ENCODE measurements at places on chromosomes 11 and 22.

- no peak for DNase-seq
Measured at GRCh38 chr11:10387206-10388083, 67.6 kb upstream of the AMPD3 start.

DNA sequence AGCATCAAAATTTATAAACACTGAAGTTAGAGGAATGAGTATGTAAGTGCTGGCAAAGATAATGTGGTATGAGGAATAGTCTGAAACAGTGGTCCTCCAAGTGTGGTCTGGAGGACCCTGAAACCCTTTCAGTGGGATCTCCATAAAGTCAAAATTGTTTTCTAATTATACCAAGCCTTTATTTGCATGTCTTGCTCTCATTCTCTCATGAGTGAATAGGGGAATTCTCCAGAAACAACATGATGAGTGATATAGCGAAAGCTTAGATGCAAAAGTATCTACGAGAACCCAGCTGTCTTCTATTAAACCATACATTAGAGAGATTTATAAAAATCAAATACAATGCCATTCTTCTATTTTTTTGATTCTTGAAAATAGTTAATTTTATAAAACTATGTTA lies 145.0 kb upstream of the RAG2 start:
- no peak for DNase-seq

DNA sequence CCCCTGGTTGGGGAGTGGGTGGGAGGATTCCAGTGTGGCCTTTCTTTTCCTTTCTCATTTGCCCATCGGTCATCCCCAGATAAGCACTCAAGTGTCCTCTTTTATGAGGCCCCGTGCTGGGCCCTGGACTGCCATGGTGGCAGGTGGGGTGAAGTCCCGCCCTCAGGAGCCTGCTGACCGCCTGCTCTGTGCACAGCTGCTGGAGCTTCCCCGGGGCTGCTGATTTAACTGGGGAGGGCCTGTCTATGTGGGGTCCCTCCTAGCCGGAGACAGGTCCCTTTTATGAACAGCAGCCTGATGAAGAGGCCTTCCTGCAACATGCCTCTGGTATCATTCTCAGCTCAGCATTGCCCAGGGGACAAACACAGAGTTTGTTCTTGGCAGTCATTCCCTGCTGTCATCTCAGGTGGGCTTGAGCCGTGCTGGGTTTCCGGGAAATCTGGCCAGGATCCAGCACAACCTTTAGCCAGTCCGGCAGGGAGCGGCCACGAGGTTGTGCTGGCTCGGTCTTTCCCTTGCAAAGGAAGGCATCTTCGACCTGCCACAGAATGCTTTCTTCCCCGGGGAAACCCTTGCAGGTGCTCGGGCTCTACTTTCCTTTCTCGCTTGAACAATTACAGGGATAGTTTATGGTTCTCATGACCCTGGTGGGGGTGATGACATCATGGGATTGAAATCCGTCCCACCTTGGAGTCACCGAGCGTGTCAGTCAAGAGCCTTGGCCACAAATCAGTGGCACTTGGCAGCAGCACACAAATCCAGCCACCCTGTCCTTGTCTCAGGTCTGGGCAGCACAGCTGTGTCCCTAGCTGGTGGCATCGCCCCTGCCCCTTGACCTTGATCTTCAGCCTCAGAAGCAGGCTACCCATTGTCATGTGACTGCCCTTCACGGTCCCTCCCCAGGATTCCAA lies 20.1 kb downstream of the ST14 start:
- no peak for DNase-seq

DNA sequence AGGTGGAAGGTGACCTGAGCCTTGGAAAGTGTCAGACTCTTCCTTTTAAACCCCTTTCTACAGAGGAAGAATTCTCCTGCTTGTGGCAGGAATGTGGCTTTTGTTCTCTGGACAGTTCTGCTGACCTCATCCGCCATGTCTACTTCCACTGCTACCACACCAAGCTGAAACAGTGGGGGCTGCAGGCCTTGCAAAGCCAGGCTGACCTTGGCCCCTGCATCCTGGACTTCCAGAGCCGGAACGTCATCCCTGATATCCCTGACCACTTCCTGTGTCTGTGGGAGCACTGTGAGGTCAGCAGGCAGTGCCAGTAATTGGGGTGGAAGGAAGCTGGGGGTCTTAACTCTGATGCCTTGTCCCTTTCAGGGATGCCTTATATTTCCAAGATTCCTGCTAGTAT lies 9.3 kb downstream of the HINFP start:
- no peak for DNase-seq

GRCh38 chr11:46537537-46538295 lies 56.1 kb downstream of the AMBRA1 start:
- peak; percentile 36 for DNase-seq

GRCh38 chr22:46916886-46917770 lies 154.7 kb downstream of the TBC1D22A start:
- no peak for DNase-seq
